Fibroblast of skin of left biceps (primary cell): ENCODE measurements at places on chromosomes 16 and 17.

- no peak for DNase-seq
Measured at GRCh38 chr17:51765282-51766135, 393.0 kb downstream of the CA10 start.

- DNase-seq = no peak
Measured at GRCh38 chr17:3574231-3574630, 16.6 kb upstream of the TRPV3 start.

DNA sequence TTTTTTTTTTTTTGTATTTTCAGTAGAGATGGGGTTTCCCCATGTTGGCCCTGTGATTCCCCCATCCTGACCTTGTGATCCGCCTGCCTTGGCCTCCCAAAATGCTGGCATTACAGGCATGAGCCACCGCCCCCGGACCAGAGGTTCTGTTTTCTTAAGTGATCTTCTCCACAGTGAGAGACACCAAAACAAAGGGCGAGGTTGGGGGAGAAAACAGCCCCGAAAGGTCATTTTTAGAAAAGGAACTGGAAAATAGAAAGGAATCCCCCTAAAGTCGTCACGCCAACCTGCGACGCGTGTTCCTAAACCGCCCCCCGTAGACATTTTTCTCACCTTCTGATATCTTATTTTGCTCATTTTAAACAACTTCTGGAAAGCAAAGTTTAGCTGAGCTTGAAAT lies 6.1 kb upstream of the AXIN2 start:
- DNase-seq = no peak

GRCh38 chr16:88289968-88290401 lies 92.8 kb upstream of the ZNF469 start:
- DNase-seq = no peak

- DNase-seq = no peak
Measured at GRCh38 chr17:47265983-47266541, 12.4 kb downstream of the ITGB3 start.

GRCh38 chr16:46859719-46860152 lies 24.4 kb upstream of the GPT2 start:
- DNase-seq = peak; percentile 4

GRCh38 chr17:1186923-1187771 lies 7.4 kb upstream of the ABR start:
- peak; percentile 52 for DNase-seq

- DNase-seq = no peak
Measured at GRCh38 chr16:64950262-64950661, 171.6 kb downstream of the CDH11 start.

GRCh38 chr16:11249233-11250061 lies 6.6 kb downstream of the SOCS1 start:
- DNase-seq = no peak

GRCh38 chr16:48180868-48181480 lies 25.2 kb upstream of the ABCC12 start:
- DNase-seq = no peak

DNA sequence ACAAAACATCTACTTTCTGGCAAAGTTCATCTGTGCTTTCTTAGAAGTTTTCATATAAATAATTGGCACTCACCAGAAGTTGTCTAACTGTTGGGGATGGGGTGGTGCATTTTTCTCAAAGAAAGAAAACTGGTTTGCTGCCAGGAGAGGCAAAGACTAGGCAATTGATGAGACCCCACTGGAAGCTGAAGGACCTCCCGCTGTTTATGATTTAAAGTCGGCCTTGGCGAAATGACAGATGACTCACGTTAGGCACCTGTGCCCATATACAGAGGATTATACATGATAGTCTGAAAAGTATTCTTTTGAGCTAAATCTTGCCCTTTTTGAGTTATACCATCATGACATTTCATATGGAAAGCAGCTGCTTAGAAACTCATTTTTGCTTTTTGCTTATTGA lies 193.0 kb upstream of the ZFHX3 start:
- no peak for DNase-seq

DNA sequence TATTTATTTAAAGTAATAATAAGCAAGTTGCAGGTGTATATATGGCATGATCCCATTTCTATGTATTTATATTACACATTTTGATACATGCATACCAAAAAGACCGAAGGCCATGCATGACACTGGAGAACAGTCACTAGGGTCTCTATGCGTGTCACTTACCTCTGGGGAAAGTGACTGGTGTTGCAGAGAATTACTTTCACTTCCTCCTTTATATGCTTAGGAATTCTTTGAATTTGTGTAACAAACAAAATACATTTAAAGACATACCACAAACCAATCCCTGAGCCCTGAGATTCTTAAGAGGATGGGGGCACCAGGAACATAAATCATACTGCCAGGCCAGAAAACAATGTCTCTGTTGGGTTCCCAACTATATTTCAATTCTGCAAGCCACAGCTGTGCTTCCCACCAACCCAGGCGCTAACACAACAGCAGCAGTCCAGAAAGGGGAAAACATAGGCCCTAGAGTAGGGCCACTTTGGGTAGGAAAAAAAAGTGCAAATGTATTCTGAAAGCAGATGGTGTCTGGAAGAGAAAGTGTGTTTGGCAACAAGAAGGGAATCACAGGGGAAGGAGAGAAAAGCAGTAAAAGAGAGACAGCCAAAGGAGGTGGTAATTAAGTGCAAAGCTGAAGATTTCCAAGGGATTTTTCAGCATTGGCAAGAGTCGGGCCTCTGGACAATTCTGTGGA lies 24.5 kb upstream of the HYDIN start:
- no peak for DNase-seq

DNA sequence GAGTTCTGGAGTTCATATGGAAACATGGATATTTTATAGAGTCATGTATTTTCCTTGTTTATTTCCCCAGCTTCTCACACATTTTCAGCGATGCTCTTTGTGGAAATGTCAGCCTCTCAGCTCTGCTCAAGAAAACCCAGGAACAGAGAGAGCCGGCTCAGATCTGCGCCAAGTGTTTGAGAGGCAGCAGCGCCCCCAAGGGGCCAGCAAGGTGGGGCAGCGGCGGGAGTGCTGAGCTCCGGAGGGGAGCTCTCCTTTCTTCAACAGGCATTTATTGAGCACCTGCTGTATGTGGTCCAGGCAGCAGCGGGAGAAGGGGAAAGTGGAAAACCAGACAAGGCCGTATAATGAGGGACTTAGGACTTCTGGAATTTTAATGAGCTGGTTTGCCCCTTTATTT lies 421.1 kb upstream of the C16orf82 start:
- no peak for DNase-seq

- DNase-seq = no peak
Measured at GRCh38 chr17:57257895-57258851, 1.9 kb downstream of the MSI2 start.

DNA sequence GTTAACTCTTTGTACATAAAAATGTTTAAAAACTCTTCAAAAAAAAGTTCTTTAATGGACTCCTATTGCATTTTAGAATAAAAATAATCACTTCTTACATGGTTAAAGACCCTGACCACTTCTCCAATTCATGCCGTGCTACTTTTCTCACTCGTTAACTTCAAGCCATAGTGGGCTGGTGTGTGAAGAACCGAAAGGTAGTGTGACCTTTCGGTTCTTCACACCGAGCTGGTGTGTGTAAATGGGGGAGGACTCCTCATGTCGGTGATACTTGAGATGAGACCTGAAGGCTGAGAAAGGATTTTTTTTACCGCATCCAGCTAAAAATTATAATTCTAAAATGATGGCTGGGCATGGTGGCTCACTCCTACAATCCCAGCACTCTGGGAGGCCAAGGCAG lies 22.1 kb downstream of the RFFL start:
- no peak for DNase-seq

- DNase-seq = no peak
Measured at GRCh38 chr17:64412944-64413381, 22.3 kb upstream of the PECAM1 start.

- no peak for DNase-seq
Measured at GRCh38 chr17:31462261-31462660, 70.8 kb downstream of the RAB11FIP4 start.
